ENCODE measurements at places on chromosomes 3 and 15.

- no peak for DNase-seq
These were observed 2.7 kb downstream of the FOXP1 start for GRCh38 chr3:71580636-71581456.

- no peak for DNase-seq
These were observed 61.3 kb downstream of the HERC2 start for GRCh38 chr15:28260722-28261121.

DNA sequence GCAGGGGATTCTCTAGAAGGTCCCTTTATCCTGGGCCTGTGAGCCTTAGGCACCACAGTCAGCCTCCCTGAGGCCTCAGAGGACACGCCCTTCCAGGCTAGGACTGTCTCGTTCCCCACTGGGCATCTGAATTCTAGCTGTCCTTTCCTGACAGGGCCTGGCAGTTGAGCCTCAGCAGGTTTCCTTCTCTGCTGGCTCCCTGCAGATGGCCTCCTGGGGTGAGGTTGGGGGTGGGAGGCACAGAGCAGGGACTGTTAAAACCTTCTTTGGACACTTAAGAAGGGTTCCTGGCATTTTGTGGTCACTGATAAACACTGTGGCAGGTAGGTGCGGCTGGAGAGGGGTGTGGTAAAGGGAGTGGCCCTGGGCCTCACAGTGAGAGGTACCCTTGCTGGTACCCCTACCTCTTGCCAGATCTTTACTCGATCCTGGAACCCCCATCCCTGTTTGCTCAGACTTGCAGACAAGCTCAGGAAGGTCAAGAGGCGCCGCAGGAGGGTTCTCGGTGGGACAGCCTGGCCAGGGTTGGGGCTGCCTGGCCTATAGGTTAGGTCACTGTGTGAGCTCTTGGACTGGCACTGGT is 8.5 kb downstream of the CLK3 start:
- DNase-seq, result no peak

- no peak for DNase-seq
These were observed 18.5 kb upstream of the VPS39 start for GRCh38 chr15:42226648-42227047.

GRCh38 chr3:16587681-16588060 is 17.6 kb downstream of the DAZL start:
- no peak for DNase-seq

All from left cardiac atrium (tissue), 4 donors.